Endothelial cell (in vitro differentiated cells): ENCODE measurements at places on chromosomes 1 and 21. TPM values are rescaled to one million over a fixed set of nuclear protein-coding genes. Genes with fewer than 3 reads are reported as not detected.

Gene CASZ1
- total RNA-seq, result 6.3 TPM

Gene ZBTB8B
- 0.92 TPM for total RNA-seq

Gene RNASEL
- 2.3 TPM for total RNA-seq

Gene HSD3B1
- not detected for total RNA-seq

Gene OLFML2B
- total RNA-seq, result 0.85 TPM

- no peak overlapping the region for H3K27ac ChIP-seq
- H3K36me3 ChIP-seq, result peaks cover 52% of the 10 kb centered on the region
- DNase-seq, result no peak
- H3K27me3 ChIP-seq, result no peaks in the 10 kb centered on the region
- H3K4me3 ChIP-seq, result no peak overlapping the region
- peaks cover 6% of the 10 kb centered on the region for H3K4me1 ChIP-seq
Measured at GRCh38 chr1:108780937-108781574, 34.6 kb downstream of the STXBP3 start.

Gene OR6K3
- not detected for total RNA-seq

DNA sequence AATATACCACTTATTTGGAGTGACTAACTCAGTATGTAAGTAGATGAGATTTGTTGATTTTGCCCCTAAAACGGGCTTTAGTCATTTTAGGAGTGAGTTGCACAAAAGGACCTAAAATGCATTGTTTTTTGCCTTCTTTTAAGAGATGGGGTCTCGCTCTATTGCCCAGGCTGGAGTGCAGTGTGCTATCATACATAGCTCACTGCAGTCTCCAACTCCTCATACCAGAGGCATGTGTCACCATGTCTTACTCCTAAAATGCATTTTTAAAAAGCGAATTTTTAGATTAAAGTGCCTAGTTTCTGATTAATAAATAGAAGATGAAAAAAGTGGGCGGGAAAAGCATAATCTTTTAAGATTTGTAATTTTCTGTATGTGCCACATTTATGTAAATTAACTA, 11.5 kb upstream of the NEXN start:
- H3K27ac ChIP-seq, result no peak overlapping the region
- no peaks in the 10 kb centered on the region for H3K27me3 ChIP-seq
- no peak for DNase-seq
- H3K4me1 ChIP-seq, result no peaks in the 10 kb centered on the region
- H3K36me3 ChIP-seq, result no peaks in the 10 kb centered on the region

- H3K27me3 ChIP-seq, result no peaks in the 10 kb centered on the region
- H3K4me3 ChIP-seq, result no peak overlapping the region
- H3K36me3 ChIP-seq, result no peaks in the 10 kb centered on the region
- no peak overlapping the region for H3K27ac ChIP-seq
- no peaks in the 10 kb centered on the region for H3K4me1 ChIP-seq
Measured at GRCh38 chr1:65924471-65924870, 131.8 kb downstream of the PDE4B start.

DNA sequence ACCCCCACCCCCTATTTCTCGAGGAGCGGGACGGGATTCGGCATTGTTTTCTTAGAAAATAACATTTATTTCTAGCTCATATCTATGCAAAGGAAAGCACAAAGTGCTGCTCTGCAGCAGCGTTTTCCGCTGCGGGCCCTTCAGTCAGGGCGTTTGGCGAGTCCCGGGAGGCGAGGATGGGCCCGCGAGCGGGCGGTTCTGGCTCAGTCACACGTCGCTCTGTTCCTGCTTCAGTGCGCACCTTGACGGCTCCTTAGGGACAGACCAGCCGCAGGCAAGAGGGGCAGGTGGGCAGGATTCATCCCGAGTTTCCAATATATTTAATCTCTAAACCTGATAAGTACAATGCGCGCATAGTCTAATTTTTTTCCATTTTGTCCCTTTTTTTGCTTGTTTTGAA, 5.7 kb downstream of the DMRTA2 start:
- H3K27ac ChIP-seq, result no peak overlapping the region
- H3K36me3 ChIP-seq, result peaks cover 10% of the 10 kb centered on the region
- H3K4me1 ChIP-seq, result peaks cover 30% of the 10 kb centered on the region
- DNase-seq, result no peak
- H3K4me3 ChIP-seq, result peak overlapping the region; percentile 42

Gene L1TD1
- total RNA-seq, result 50.1 TPM

- no peaks in the 10 kb centered on the region for H3K36me3 ChIP-seq
- no peak overlapping the region for H3K27ac ChIP-seq
- no peaks in the 10 kb centered on the region for H3K27me3 ChIP-seq
- no peak for DNase-seq
- no peak overlapping the region for H3K4me3 ChIP-seq
Measured at GRCh38 chr1:190168116-190168892, 309.4 kb downstream of the BRINP3 start.

GRCh38 chr1:15189692-15190370, 36.3 kb downstream of the TMEM51 start:
- no peaks in the 10 kb centered on the region for H3K36me3 ChIP-seq
- DNase-seq, result no peak
- peaks cover 39% of the 10 kb centered on the region for H3K4me1 ChIP-seq
- H3K27ac ChIP-seq, result peak overlapping the region; percentile 9
- no peak overlapping the region for H3K4me3 ChIP-seq
- H3K27me3 ChIP-seq, result peaks cover 5% of the 10 kb centered on the region

Gene AADACL4
- not detected for total RNA-seq

- peaks cover 34% of the 10 kb centered on the region for H3K4me1 ChIP-seq
- peaks cover 6% of the 10 kb centered on the region for H3K27me3 ChIP-seq
- peak; percentile 76 for DNase-seq
- peaks cover 10% of the 10 kb centered on the region for H3K36me3 ChIP-seq
- peak overlapping the region; percentile 96 for H3K27ac ChIP-seq
- peak overlapping the region; percentile 91 for H3K4me3 ChIP-seq
Measured at GRCh38 chr1:181021811-181022434, 747 bp downstream of the STX6 start.

Gene CCDC30
- total RNA-seq, result 3.4 TPM
